ENCODE measurements at places on chromosomes 5 and 9.

GRCh38 chr5:125227333-125228095 lies 481.1 kb upstream of the ZNF608 start:
- no peak for DNase-seq

GRCh38 chr9:33446240-33446945 lies 1.0 kb downstream of the AQP3 start:
- peak; percentile 49 for DNase-seq

DNA sequence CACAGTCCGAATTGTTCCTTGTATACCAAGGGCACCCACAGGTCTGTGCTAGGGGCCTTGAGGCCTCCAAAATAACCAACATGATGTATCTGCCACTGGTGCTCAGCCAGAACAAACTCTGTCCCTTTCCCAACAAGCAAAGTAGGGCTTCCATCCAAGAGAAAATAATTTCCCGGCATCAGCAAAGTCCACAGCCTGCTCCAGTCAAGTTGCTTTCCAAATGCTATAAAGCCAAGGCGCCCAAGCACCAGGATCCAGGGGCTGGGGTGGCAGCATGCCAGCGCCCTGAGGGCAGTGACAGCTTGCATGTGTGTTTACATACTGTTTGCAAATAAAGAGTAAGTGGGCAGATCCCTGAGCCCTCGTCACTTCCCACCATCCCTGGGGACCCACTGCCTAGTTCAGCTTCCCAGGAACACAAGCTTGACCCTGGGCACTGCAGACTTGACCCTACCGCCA lies 155.9 kb downstream of the ERCC6L2 start:
- DNase-seq, result no peak

DNA sequence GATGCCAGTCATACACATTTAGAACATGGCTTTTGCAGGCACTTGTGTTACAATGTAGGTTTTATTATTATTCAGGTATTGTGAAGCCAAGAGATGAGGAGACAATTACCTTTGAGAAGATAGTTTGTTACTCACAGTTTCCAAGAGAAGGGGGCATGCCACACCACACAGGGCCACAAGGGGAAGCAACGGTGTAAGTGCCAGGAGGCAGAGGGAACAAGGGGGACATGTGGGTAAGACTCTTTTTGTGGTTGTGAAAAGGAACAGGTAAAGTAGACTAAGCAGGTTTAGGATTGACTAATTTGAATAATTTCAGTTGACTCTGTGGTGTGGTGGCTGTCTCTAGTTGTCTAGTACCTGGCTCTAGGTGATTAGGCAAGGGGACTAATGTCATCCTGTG lies 191.2 kb downstream of the TRPM6 start:
- no peak for DNase-seq

- no peak for DNase-seq
Measured at GRCh38 chr5:54829102-54829501, 156.3 kb downstream of the ESM1 start.

DNA sequence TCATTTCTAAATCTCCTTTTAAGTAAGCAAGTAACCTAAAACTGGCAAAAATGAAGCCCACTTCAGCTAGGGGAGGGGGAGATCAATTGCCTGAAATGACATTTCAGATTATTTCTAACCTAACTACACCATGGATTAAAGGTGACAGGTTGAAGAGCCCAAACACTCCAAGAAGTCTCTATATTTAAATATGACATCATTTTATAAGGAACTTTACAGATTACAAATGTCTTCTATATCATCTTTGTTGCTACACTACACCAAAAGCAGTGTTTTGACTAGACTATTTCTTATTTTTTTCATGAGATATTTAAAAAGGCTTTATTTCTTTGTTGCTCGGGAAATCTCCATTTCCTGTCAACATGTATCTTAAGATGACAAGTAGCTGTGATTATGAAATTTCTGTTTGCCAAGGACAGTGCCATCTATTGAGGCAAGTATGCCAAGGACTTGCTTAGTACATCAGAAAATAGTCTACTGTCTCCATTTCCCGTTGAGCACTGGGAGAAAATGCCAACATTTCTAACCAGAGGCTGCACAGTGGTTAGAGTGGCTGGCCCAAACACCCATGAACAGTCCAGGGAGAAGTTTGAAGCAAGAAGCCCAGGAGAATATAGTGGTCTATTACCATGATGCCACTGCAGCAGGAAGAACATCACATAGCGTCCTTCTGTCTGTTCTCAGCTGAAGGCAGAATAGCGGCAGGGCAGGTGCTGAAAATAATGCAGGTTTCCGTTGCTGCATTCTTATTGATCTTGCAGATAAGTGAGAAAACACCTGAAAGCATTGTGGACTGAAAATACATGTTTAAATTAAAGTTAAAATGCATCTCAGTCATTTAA lies 93.4 kb upstream of the ITGA2 start:
- DNase-seq, result no peak

GRCh38 chr9:9186086-9186485 lies 1386.5 kb upstream of the DMAC1 start:
- no peak for DNase-seq

DNA sequence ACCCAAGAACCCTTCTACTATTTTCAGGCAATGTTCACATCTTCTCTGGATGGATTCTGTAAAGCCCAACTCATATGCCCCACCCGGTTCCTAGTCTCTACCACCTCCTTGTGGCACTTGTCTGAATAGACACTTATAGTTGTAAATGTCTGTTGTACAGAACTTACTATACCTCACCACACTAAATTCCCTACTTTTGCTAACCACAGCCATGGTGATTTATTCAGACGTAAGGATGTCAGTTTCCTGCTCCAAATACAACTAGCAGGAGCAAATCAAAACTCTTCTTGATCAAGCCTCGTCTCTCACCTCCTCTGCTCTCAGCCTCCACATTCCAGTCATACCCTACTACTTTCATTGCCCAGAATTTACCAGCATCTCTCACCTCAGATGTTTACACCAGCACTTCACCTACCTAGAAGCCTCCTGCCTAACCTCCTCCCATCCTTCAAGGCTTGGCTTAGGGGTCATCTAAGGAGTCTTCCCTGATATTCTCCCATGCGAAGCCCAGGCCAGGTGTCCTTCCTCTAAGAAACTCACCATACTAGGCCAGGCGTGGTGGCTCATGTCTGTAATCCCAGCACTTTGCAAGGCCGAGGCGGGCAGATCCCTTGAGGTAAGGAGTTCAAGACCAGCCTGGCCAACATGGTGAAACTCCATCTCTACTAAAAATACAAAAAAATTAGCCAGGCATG lies 75.5 kb downstream of the MAPKAP1 start:
- DNase-seq, result no peak

GRCh38 chr5:143072734-143073133 lies 302.6 kb downstream of the ARHGAP26 start:
- DNase-seq, result no peak

GRCh38 chr5:51388488-51389287 lies 5.4 kb downstream of the ISL1 start:
- no peak for DNase-seq

- no peak for DNase-seq
Measured at GRCh38 chr5:83354958-83355357, 116.6 kb upstream of the VCAN start.

GRCh38 chr9:123796618-123797484 lies 133.1 kb downstream of the DENND1A start:
- DNase-seq, result no peak

DNA sequence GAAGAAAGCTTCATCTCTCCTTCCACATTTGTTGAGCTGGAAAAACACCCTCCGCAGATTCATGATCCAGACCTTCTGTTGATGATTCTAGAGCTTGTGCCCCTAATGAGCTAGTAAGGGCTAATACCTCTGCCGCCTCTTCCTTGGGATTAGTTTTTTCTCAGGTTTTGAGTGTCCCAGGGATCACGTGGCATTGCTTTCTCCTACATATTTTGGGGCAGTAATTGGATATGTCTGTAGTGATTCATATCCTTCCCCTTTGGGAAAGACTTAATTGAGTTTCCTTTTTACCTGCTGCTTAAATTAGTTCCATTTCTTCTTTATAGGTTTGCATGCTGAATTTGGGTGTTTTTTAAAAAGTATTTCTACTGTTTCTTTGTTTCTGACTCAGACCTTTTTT lies 143.9 kb downstream of the GOLPH3 start:
- DNase-seq, result no peak

- DNase-seq, result no peak
Measured at GRCh38 chr9:92508018-92508820, 25.9 kb upstream of the ASPN start.

- no peak for DNase-seq
Measured at GRCh38 chr9:16417749-16418148, 452.7 kb downstream of the BNC2 start.

DNA sequence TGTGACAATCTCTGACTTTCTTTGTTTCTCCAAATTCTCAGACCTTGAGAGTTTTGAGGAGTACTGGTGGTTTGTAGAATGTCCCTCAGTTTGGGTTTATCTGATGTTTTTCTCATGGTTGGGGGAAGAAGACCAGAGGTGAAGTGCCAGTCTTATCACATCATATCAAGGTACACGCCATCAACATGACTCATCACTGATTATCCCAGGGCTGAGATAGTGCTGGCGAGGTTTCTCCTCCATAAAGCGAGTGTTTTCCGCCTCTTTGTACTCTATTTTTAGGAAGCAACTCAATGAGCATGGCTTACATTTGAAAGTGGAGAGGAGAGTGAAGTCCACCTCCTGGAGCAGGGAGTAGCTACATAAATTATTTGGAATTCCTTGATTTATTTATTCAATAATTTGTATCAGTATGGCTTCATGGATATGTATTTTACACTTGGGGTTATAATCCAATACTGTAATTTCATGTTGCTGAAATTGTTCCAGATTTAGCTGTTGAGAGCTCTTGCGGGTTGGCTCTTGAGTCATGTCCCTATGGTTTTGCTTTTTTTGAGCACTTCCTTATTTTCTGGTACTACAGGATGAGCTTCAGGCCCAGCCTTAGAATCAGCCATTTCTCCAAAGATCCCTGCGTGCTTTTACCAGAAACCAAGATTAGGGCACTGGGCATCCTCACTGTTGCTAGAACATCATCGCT lies 23.9 kb downstream of the DCANP1 start:
- DNase-seq, result no peak

GRCh38 chr5:159737263-159737662 lies 179.0 kb upstream of the ADRA1B start:
- DNase-seq, result no peak

- no peak for DNase-seq
Measured at GRCh38 chr5:73450672-73451223, 2.2 kb upstream of the FOXD1 start.

DNA sequence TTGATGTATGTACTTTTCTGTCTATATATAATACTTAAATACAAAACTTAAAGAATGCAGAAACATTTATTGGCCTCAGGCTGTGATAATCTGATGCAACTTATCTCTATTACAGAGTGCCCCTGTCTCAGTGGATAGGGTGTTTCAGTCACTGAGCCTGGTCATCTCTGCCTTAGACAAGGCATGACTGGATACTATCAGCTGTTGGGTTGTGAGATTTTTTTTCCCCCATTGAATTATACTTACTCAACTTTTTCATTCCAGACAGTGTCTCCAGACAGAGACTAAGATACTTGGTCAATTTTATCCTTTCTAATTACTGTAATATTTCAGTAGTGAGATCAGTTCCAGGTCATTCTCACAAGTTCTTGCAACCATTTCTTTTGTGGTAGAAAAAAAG lies 26.7 kb downstream of the XRCC4 start:
- DNase-seq, result no peak

DNA sequence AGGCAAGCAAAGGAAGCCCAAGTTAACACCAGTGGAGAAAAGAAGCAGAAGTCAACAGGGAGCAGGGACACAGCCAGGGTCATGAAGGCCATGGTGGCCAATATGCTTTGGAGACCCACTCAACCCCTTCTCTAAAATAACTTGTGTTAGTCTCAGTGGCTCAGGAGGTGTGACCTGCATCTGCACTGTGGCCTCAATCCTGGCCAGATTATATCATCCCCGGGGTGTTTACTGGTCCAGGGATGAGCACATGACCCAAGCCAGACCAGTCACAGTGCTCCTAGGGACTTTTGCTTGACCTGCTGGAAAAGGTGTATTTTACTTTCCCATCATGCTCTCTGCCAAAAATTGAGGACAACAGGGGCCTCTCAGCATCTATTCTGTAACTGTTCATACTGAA lies 105.2 kb downstream of the DPYSL3 start:
- no peak for DNase-seq

DNA sequence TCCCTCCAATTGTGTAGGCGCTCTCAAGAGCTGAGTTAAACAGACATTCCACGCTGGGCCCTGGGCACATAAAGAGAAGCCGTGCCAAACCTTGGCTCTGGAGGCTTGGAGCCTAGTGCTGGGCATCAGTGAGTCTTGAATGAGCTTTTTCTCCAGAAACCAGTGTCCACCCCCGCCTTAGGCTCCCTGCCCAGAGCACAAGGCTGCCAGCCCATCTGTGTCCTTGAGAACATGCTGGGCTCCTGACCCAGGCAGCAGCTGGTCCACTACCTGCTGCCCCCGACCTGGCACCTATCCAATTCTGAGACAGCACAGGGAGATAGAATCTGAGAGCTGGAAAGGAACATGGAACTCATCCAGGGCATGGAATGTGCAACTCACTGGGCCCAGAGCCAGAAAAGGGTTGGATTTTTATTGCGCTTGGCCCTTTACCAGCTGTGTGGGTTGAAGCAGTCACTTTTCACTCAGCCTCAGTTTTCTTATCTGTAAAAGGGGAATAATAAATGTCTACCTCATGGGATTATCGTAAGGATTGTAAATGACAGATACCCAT lies 92.4 kb upstream of the CPLX2 start:
- no peak for DNase-seq

- no peak for DNase-seq
Measured at GRCh38 chr9:93415176-93415690, 36.3 kb upstream of the FAM120A start.

DNA sequence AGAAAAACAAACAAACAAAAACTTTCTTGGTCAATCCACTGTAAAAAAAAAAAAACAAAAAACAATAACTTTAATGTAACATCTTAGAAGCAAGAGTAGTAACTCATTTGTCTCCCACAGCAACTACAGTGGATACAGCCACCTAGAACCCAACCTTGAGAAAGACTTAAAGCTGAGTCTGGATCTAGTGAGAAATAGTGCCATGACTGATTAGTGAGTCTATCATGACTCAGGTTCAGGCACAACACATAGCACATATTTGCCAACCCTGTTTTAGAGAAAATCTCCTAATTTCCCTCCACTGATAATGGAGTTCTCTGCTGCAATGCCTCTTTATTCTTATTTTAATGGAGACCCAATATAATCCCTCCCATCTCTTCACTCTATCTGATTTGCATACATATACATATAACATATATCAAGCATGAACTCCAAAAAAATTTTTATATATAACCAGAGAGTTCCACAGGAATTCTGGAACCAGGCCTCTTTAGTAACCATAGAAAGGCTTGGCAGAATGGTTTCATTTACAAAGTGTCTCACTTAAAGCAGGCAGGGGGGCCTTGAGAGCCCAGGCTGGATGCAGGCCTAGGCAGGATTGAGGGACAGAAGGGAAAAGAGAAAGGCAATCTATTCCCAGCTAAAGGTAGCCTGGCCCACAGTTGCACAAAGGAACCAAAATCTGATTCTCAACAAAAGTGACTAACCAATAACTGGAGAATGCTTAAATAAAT lies 11.9 kb upstream of the NR4A3 start:
- no peak for DNase-seq

DNA sequence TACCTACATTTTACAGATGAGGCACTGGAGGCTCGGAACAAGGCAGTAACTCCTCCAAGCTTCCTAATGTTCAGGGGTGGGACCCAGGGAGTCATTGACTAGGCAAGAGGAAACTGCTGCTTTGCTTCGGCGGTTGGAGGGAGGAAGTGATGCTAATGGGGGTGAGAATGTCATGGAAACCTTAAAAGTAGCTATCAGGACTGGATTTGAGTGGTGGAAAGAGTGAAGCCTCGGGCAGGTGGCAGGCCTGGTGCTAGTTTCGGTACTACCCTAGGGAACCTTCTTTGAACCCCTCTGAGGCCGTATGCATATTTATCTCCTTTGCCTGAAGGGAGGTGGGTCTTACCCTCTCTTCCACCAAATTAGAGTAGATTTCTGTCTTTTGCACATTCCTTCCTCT lies 1.6 kb downstream of the BSPRY start:
- DNase-seq, result no peak
